Endothelial cell (in vitro differentiated cells): ENCODE measurements at places on chromosomes 7 and 10. TPM values are rescaled to one million over a fixed set of nuclear protein-coding genes. Genes with fewer than 3 reads are reported as not detected.

DNA sequence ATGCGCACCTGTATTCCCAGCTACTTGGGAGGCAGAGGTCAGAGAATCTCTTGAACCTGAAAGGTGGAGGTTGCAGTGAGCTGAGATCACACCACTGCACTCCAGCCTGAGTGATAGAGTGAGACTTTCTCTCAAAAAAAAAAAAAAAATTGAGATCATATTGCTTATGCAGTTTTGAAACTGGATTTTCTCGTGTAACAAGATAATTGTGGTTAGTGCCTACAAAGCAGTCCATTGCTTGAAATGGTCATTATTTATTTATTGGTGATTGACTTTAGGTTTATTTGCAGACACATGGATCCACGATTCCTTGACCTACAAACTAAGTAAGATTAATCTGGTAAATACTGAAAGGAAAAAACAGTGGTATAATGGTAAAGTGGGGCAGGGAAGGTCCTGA, 149.8 kb downstream of the TAX1BP1 start:
- H3K27me3 ChIP-seq, result no peaks in the 10 kb centered on the region
- peaks cover 5% of the 10 kb centered on the region for H3K4me1 ChIP-seq
- no peak overlapping the region for H3K4me3 ChIP-seq
- no peaks in the 10 kb centered on the region for H3K36me3 ChIP-seq
- DNase-seq, result no peak
- H3K27ac ChIP-seq, result no peak overlapping the region

- DNase-seq, result no peak
- H3K27ac ChIP-seq, result no peak overlapping the region
- H3K4me1 ChIP-seq, result no peaks in the 10 kb centered on the region
- H3K4me3 ChIP-seq, result no peak overlapping the region
- no peaks in the 10 kb centered on the region for H3K36me3 ChIP-seq
Measured at GRCh38 chr7:29853789-29854188, 47.5 kb downstream of the WIPF3 start.

DNA sequence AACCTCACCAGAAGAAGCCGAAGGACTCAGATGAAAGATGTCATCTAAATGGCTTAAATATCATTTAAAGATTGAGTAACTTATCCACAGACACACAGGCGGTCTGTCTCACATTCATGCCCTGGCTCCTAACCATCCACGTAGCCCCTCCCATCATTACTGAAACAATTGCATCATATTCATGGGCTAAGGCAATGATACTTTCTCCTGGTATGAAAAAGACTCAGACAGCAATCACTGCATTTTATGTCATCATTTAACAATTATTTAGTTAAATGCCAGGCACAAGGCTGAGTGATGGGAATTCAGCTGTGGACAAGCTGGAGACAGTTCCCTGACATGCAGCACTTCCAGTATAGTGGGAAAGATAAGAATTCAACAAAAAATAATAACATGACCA, 11.2 kb upstream of the TECTB start:
- H3K27ac ChIP-seq, result no peak overlapping the region
- H3K4me1 ChIP-seq, result no peaks in the 10 kb centered on the region
- no peaks in the 10 kb centered on the region for H3K27me3 ChIP-seq
- H3K36me3 ChIP-seq, result no peaks in the 10 kb centered on the region
- no peak overlapping the region for H3K4me3 ChIP-seq

Gene VSTM2A
- 1.2 TPM for total RNA-seq

GRCh38 chr7:138519061-138519798, 59.2 kb downstream of the TRIM24 start:
- H3K4me3 ChIP-seq, result no peak overlapping the region
- H3K27ac ChIP-seq, result peak overlapping the region; percentile 42
- no peak for DNase-seq
- H3K27me3 ChIP-seq, result peaks cover 2% of the 10 kb centered on the region
- peaks cover 9% of the 10 kb centered on the region for H3K4me1 ChIP-seq
- H3K36me3 ChIP-seq, result peaks cover 60% of the 10 kb centered on the region

DNA sequence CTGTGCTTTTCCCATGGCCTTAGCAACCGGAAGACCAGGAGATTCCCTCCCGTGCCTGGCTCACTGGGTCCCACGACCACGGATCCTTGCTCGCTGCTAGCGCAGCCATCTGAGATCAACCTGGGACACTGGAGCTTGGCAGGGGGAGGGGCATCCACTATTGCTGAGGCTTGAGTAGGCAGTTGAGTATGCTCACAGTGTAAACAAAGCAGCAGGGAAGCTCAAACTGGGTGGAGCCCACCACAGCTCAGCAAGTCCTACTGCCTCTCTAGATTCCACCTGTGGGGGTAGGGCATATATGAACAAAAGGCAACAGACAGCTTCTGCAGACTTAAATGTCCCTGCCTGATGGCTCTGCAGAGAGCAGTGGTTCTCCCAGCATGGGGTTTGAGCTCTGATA, 697.0 kb downstream of the SORCS1 start:
- no peaks in the 10 kb centered on the region for H3K27me3 ChIP-seq
- no peaks in the 10 kb centered on the region for H3K36me3 ChIP-seq
- no peak overlapping the region for H3K4me3 ChIP-seq
- no peaks in the 10 kb centered on the region for H3K4me1 ChIP-seq
- no peak for DNase-seq
- H3K27ac ChIP-seq, result no peak overlapping the region

GRCh38 chr7:82080254-82080927, 310.5 kb upstream of the HGF start:
- peaks cover 4% of the 10 kb centered on the region for H3K36me3 ChIP-seq
- no peak for DNase-seq
- H3K27me3 ChIP-seq, result no peaks in the 10 kb centered on the region
- no peak overlapping the region for H3K27ac ChIP-seq
- H3K4me1 ChIP-seq, result no peaks in the 10 kb centered on the region

GRCh38 chr7:65722361-65722792, 150.5 kb upstream of the VKORC1L1 start:
- peaks cover 14% of the 10 kb centered on the region for H3K4me1 ChIP-seq
- no peak overlapping the region for H3K27ac ChIP-seq
- H3K4me3 ChIP-seq, result no peak overlapping the region
- peaks cover 14% of the 10 kb centered on the region for H3K36me3 ChIP-seq
- H3K27me3 ChIP-seq, result peaks cover 1% of the 10 kb centered on the region

Gene SORBS1
- total RNA-seq, result 103 TPM

GRCh38 chr10:4241724-4242345, 456.8 kb upstream of the KLF6 start:
- H3K27me3 ChIP-seq, result peaks cover 2% of the 10 kb centered on the region
- H3K4me3 ChIP-seq, result no peak overlapping the region
- H3K27ac ChIP-seq, result peak overlapping the region; percentile 90
- peaks cover 25% of the 10 kb centered on the region for H3K4me1 ChIP-seq
- DNase-seq, result peak; percentile 18

DNA sequence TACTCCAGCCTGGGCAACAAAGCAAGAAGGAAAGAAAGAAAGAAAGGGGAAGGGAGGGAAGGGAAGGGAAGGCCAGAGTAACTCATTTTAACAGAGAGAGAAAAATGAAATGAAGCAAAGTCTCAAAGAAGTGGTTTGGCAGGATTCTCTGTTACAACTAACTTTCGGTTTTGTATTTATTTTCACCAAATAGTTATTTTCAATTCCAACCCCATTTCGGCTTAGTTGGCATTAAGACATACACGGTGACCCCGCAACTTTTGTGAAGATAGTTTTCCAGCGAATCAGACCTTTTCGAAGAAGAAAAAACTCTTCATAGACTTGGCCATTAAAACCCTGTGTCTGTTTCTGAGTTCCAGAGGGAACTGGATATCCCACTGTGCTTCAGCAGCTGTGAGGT, 45.2 kb upstream of the LYZL2 start:
- DNase-seq, result no peak
- H3K27me3 ChIP-seq, result peaks cover 1% of the 10 kb centered on the region
- no peaks in the 10 kb centered on the region for H3K36me3 ChIP-seq

- H3K27ac ChIP-seq, result no peak overlapping the region
- peaks cover 26% of the 10 kb centered on the region for H3K36me3 ChIP-seq
- H3K4me3 ChIP-seq, result no peak overlapping the region
- H3K27me3 ChIP-seq, result peaks cover 5% of the 10 kb centered on the region
- peaks cover 19% of the 10 kb centered on the region for H3K4me1 ChIP-seq
Measured at GRCh38 chr7:151460474-151460855, 20.5 kb upstream of the CRYGN start.

- peaks cover 12% of the 10 kb centered on the region for H3K36me3 ChIP-seq
- peak within 1 kb of the TSS; percentile 98 for H3K4me3 ChIP-seq
- H3K27ac ChIP-seq, result peak within 1 kb of the TSS; percentile 94
- H3K27me3 ChIP-seq, result peaks cover 8% of the 10 kb centered on the region
- H3K4me1 ChIP-seq, result peaks cover 12% of the 10 kb centered on the region
Measured at GRCh38 chr10:19816411-19817230, at the start of gene PLXDC2. TSS of gene PLXDC2 (plus strand) at chr10:19816432.

Gene DGKB
- total RNA-seq, result 0.46 TPM

GRCh38 chr7:36763132-36763816, 39.0 kb upstream of the AOAH start:
- H3K4me3 ChIP-seq, result no peak overlapping the region
- H3K27ac ChIP-seq, result no peak overlapping the region
- peaks cover 47% of the 10 kb centered on the region for H3K4me1 ChIP-seq
- H3K36me3 ChIP-seq, result no peaks in the 10 kb centered on the region

GRCh38 chr7:128121711-128122530, 90.7 kb upstream of the LRRC4 start:
- H3K4me1 ChIP-seq, result no peaks in the 10 kb centered on the region
- DNase-seq, result no peak
- peaks cover 4% of the 10 kb centered on the region for H3K27me3 ChIP-seq
- no peak overlapping the region for H3K27ac ChIP-seq
- H3K36me3 ChIP-seq, result peaks cover 3% of the 10 kb centered on the region
- H3K4me3 ChIP-seq, result no peak overlapping the region

DNA sequence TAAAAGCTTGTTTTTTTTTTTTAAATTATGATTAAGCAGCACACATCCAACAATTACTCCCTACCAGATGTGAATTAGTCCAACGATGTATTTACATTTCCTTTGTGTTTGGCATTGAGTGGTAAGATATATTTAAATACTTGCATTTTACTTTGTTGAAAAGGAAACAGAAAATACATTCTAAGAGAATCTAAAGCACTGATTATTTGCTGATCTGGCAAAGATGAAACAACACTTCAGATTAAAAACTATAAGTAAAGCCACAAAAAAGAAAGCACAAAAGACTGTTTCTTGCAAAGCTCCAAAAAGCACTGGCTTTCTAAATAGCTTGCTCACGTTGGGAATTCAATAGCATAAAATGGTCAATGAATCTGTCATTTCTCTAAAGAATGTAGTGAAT, 466.5 kb downstream of the PHTF2 start:
- no peak for DNase-seq
- no peak overlapping the region for H3K4me3 ChIP-seq
- no peaks in the 10 kb centered on the region for H3K27me3 ChIP-seq
- no peak overlapping the region for H3K27ac ChIP-seq
- H3K4me1 ChIP-seq, result peaks cover 3% of the 10 kb centered on the region
- no peaks in the 10 kb centered on the region for H3K36me3 ChIP-seq

Gene ASL
- 48.3 TPM for total RNA-seq

Gene TIMM23B
- total RNA-seq, result 21.4 TPM

Gene CPVL
- 21.8 TPM for total RNA-seq

Gene HOXA5
- 0.59 TPM for total RNA-seq

DNA sequence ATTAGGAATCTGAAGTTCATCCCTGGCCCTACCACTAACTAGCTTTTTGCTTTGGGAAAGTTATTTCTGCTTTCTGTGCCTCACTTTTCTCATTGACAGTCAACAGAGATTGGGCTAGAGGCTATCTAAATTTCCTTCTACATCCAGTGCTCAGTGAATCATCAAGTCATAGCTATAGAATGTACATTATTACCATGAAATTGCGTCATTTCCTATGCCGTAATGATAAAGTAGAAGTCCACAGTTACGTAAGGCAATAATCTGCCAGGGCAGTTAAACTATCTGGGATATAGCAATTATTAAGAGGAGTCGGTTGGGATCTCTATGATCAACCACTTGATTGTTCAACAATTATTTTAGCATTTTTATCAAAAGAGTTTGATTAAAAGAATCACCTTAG, 64.4 kb downstream of the ITGB8 start:
- H3K27me3 ChIP-seq, result no peaks in the 10 kb centered on the region
- H3K4me1 ChIP-seq, result no peaks in the 10 kb centered on the region
- H3K27ac ChIP-seq, result no peak overlapping the region
- H3K36me3 ChIP-seq, result no peaks in the 10 kb centered on the region
- no peak overlapping the region for H3K4me3 ChIP-seq

DNA sequence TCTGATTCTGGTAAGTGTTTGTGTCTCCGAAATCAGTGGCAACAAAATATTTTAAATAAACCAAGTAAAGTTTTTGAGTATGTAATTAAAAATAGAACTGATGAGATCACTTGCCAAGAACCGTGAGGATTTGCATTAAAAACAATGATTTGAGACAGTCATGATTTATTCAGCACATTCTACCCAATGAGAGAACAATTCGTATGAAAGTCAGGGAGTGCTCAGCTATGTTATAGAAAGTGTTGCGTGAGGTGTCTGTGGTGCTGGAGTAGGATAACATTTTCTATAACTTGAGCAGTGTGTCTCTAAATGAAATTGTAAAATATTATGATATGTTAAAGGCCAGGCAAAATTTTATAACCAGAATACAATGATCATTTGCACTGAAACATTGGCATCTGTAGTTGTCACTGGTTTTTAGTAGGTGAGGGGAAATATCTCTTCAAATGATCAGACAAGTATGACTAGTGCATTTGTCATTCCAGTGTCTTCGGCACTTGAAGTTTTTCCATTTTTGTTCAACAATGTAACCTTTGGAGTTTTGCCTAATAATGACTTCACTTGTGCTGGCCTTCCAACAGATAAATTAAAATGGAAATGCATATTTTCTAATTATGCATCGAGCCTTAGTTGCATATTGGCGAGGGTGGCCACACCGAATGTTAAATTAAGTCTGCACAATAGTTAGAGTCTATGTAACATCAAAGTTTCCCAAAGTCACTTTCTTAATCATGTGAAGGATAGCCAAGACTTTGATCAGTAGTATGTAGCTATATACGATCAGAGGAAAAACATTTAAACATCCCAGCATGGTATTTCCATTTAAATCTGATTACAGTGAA, 335.9 kb downstream of the GFRA1 start:
- no peaks in the 10 kb centered on the region for H3K36me3 ChIP-seq
- H3K4me1 ChIP-seq, result peaks cover 2% of the 10 kb centered on the region
- no peak for DNase-seq
- H3K4me3 ChIP-seq, result no peak overlapping the region
- H3K27me3 ChIP-seq, result no peaks in the 10 kb centered on the region

Gene POM121L12
- total RNA-seq, result not detected

GRCh38 chr7:151013733-151014497, 10.4 kb downstream of the ATG9B start:
- H3K36me3 ChIP-seq, result peaks cover 35% of the 10 kb centered on the region
- H3K4me3 ChIP-seq, result peak overlapping the region; percentile 89
- peak; percentile 86 for DNase-seq
- peak overlapping the region; percentile 86 for H3K27ac ChIP-seq
- peaks cover 39% of the 10 kb centered on the region for H3K27me3 ChIP-seq

GRCh38 chr10:16381083-16381482, 55.7 kb upstream of the PTER start:
- no peak for DNase-seq
- no peaks in the 10 kb centered on the region for H3K4me1 ChIP-seq
- no peak overlapping the region for H3K4me3 ChIP-seq
- no peaks in the 10 kb centered on the region for H3K27me3 ChIP-seq
- no peaks in the 10 kb centered on the region for H3K36me3 ChIP-seq
- no peak overlapping the region for H3K27ac ChIP-seq

Gene PIK3AP1
- total RNA-seq, result 9.0 TPM
